Activated CD8-positive, alpha-beta T cell treated with anti-CD3 and anti-CD28 coated beads for 36 hours (primary cell): ENCODE measurements at places on chromosomes 16 and 17. TPM values are rescaled to one million over a fixed set of nuclear protein-coding genes. Genes with fewer than 3 reads are reported as not detected.
A peak's percentile ranks its signal among the peaks of the same experiment; 100 is the strongest.

DNA sequence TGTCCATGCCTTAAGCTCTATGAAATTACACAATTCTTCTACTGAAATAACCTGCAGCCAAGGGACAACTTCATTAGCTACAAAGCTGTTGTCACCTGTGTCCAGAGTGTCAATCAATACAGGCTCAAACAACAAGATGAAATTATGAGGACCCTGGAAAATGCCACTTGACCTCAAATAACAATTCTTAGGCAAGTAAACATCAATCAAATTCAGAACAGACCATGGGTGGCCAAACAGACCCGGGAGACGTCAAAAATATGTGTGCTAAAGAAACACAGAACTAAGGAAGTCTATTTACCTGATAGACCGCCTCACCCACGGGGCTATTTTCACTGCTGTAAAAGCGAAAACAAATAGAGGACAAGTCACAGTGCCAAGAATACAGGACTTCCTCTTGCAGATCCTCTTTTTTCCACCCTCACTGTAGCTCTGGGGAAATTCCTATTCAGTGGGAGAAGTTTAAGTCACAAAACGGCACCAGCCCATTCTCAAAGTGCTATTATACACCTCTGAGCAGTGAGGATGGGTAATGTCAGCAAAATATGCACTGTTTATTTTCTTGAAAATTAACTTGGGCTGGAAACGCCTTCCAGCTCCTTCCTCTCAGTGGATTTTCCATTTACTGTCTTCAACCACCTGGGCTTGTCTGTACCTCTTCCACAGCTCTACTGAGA is 2.7 kb downstream of the LITAF start:
- H3K27me3 ChIP-seq, result no peaks in the 10 kb centered on the region
- H3K27ac ChIP-seq, result peak overlapping the region; percentile 96
- peak; percentile 39 for DNase-seq

DNA sequence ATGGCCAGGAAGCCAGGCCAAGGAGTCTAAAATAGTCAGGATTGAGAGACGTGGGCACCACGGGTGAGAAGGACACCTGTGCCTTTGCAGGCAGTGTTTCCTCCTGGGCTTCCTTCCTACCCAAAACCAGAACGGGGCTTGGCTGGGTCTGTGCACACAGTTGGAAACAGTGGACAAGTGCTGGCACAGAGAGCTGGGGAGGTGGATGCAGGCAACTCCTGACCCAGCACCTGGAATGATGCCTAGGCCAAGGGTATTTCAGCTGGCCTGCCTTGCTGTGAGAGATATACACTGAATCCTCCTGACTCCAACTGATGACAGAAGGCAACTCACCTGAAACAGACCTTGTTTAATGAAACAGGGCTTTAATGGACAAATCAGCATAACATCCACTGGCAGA is 186.2 kb downstream of the SLC39A11 start:
- no peak overlapping the region for H3K27ac ChIP-seq
- peaks cover 2% of the 10 kb centered on the region for H3K36me3 ChIP-seq
- no peaks in the 10 kb centered on the region for H3K4me1 ChIP-seq
- no peak for DNase-seq
- H3K27me3 ChIP-seq, result no peaks in the 10 kb centered on the region
- H3K4me3 ChIP-seq, result no peak overlapping the region

DNA sequence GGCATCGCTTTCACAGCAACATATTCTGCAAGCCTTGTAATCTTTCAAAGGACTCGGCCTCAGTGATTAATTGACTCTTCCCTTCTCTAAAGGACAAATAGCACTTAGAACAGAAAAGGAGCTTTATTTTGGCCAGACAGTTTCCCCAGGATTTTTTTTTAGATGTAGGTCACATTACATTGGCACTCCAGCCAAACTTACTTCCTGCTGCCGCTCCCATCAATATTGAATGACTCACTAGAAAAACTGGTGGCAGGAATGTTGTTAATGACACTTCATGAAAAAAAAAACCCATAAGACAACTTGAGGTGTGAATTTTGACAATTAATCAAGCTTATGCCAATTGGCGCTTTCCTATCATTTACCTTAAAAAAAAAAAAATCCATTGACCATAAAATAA is 432.6 kb downstream of the TOX3 start:
- no peaks in the 10 kb centered on the region for H3K36me3 ChIP-seq
- H3K27ac ChIP-seq, result no peak overlapping the region
- H3K4me3 ChIP-seq, result no peak overlapping the region
- H3K27me3 ChIP-seq, result no peaks in the 10 kb centered on the region

- no peak overlapping the region for H3K4me3 ChIP-seq
- H3K4me1 ChIP-seq, result no peaks in the 10 kb centered on the region
- DNase-seq, result no peak
- H3K27ac ChIP-seq, result no peak overlapping the region
These were observed 50.3 kb downstream of the FOXL1 start for GRCh38 chr16:86628614-86629013.

DNA sequence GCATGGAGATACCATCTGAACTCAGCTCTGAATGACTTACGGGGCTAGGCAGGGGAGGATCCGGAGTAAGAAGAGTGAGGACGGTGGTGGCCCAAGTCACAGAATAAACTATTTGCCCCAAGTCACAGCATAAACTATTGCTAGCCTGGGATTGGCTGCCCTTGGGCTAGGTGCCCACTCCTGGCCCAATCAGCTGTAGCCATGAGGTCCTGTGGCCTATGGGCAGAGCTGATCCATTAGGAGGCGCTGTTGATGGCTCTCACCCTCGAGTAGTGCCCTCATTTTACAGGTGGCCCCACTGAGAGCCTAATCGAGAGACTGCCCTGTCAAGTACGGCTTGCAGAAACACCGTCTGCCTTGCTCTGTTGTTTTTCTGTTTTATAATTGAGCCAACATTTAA is 62.3 kb upstream of the ZNF423 start:
- peak; percentile 10 for DNase-seq
- H3K4me1 ChIP-seq, result no peaks in the 10 kb centered on the region
- no peak overlapping the region for H3K27ac ChIP-seq
- peaks cover 2% of the 10 kb centered on the region for H3K27me3 ChIP-seq
- no peak overlapping the region for H3K4me3 ChIP-seq
- H3K36me3 ChIP-seq, result no peaks in the 10 kb centered on the region

DNA sequence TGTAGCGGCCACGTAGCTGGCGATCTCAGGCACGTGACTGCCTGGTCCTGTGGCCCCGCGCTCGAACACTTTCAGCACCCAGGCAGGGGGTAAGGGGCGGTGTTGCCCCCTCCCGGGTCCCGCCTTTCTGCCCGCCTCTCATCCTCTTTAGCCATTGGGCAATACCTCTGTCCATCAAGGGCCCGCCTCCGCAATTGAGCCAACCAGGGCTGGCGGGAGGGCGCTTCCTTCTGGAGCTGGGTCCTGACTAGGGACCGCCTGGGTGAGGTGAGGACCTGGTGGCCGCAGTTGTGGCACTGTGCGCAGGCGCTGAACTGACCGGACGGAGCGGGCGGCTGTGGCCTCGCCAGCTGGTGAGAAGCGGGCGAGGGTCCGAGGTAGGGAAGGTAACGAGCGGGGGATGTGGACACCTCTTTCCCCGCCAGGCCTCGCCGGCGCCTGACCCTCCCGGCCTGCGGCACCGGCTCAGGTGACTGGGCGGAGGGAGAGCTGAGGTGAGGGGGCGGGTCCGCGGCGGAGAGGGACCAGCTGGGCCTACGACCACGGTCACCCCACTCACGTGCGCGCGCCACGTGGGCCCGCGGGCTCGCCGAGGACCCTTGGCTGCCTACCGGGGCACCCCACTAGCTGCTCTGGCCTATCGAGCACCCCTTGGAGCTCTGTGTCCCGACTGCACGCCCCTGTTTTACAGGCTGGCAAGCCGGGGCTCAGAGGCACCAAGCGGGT is at the start of gene PDP2:
Gene PDP2, plus strand, starts transcription at position 228 of the 726 bp plus-strand sequence. CDS start 3,770 bp downstream, outside the sequence.
- H3K27ac ChIP-seq, result peak within 1 kb of the TSS; percentile 97
- H3K27me3 ChIP-seq, result no peaks in the 10 kb centered on the region
- H3K36me3 ChIP-seq, result peaks cover 32% of the 10 kb centered on the region
- peaks cover 55% of the 10 kb centered on the region for H3K4me1 ChIP-seq

The GALK1 gene
- 43.4 TPM for total RNA-seq

GRCh38 chr16:48282636-48283263 is 35.4 kb upstream of the ABCC11 start:
- H3K27me3 ChIP-seq, result no peaks in the 10 kb centered on the region
- peaks cover 22% of the 10 kb centered on the region for H3K4me1 ChIP-seq
- no peak overlapping the region for H3K4me3 ChIP-seq
- no peak for DNase-seq
- peaks cover 42% of the 10 kb centered on the region for H3K36me3 ChIP-seq

- H3K4me3 ChIP-seq, result no peak overlapping the region
- H3K27ac ChIP-seq, result no peak overlapping the region
- H3K36me3 ChIP-seq, result no peaks in the 10 kb centered on the region
- no peaks in the 10 kb centered on the region for H3K27me3 ChIP-seq
These were observed 10.1 kb upstream of the TMEM208 start for GRCh38 chr16:67216612-67217490.
